ENCODE measurements at places on chromosomes 3 and 15. TPM values are rescaled to one million over a fixed set of nuclear protein-coding genes. Genes with fewer than 3 reads are reported as not detected.

The PAQR5 gene
- 0.73 TPM for total RNA-seq

The P2RY14 gene
- 3.6 TPM for total RNA-seq

The LRTM1 gene
- total RNA-seq: not detected

The CCK gene
- not detected for total RNA-seq

The CPN2 gene
- total RNA-seq: 2.4 TPM

GRCh38 chr3:195102609-195103467 lies 168.1 kb downstream of the XXYLT1 start:
- DNase-seq: peak; percentile 33

GRCh38 chr3:186367631-186368030 lies 5.6 kb upstream of the DGKG start:
- no peak for DNase-seq

GRCh38 chr3:109804697-109805096 lies 467.4 kb upstream of the DPPA4 start:
- DNase-seq: no peak

DNA sequence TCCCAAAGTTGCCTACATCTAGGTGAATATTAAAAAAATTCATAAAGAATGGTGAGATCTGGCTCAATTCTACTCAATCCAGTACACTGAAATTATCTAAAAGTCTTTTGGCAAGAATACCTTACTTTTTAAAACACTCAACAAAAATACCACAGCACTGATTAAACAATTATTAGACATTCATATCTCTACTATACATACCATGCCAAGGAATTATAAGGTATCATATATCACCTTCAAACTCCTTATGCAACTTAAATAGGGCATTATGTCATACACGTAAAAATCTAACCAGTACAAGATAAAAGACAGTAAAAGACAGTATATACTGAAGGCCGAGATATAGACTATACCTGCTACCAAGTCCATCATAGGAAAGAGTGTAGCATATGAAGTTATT lies 6.1 kb upstream of the ANKRD28 start:
- DNase-seq: no peak

- DNase-seq: no peak
Measured at GRCh38 chr15:82186719-82187406, 75.7 kb downstream of the EFL1 start.

- no peak for DNase-seq
Measured at GRCh38 chr3:187999821-188000220, 154.1 kb upstream of the LPP start.

DNA sequence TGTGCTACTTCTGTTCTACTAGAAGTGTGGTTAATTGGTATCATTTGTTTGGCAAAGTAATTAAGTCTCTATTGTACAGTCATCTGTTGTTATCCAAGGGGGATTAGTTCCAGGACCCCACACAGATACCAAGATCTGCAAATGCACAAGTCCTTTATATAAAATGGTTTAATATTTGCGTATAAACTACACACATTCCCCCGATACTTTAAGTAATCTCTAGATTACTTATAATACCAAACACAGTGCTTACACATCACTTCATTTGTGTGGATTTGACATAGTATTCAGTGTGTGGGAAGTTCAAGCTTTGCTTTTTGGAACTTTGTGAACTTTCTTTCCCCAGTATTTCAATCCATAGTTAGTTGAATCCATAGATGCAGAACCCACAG lies 50.5 kb upstream of the ABI3BP start:
- DNase-seq: no peak

DNA sequence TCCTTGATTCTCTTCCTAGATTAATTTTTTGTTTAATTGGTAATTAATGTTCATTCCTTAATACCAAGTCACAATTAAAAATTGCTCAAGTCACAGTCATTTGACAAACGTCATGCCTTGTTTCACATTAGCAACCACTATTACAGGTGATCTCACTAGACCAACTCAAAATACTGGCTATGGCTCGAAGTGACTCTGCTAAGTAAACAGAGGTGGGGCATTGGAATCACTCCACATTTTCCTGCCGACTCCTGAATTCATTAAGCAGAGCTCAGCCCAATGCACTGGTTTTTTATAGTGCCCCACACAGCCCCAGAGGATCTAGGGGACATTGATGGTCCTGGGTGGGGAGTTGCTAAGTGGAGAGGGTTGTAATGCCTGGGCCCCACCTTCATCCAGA lies 201.2 kb upstream of the NSMCE3 start:
- DNase-seq: no peak

DNA sequence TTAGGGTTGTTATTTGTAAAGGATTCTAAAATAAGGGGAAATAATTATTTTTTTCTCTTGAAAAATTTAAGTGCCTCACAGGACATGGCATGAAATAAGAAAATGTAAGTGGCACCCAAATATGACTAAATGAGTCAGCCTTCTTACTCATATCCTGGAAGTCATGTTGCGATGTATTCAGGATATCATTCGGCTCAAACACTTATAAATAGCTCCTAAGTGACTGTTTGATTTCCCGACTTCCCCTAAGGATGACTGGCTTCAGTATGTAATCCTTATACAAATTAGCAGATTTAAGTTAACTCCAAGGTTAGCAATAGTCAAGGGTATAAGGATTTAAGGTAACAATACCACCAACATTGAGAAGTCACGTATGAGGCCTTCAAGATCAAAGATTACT lies 57.3 kb upstream of the OSTN start:
- no peak for DNase-seq

GRCh38 chr3:178465260-178466180 lies 70.7 kb upstream of the KCNMB2 start:
- DNase-seq: no peak

DNA sequence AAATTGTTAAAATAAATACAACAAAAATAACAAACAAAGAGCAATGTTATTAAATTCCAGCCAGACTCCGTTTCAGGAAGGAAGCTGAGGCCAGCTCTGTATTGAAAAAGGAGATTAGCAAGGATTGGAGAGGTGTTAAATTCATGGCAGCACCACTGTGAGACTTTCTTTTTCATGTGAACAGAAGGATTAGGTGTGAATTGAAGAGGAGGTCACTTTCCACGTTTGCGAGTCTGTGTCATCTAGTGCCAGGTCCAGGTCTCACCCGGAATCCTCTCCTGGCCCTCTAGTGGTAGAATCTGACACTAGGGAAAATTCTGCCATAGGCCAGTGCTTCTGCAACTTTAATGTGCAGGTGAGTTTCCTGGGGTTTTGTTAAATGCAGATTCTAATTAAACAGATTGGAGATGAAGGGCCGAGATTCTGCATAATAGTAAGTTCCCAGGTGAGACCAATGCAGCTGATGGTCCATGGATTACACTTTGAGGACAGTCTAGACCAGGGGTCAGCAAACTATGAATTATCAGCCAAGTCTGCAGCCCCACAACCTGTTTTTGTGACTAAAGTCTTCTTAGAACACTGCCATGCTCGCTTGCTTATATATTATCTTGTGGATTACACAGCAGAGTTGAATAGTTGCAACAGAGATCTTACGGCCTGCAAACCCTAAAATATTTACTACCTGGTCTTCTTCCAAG lies 9.2 kb upstream of the SLC6A1 start:
- no peak for DNase-seq

GRCh38 chr3:180306155-180306554 lies 269.4 kb upstream of the PEX5L start:
- DNase-seq: no peak

All from Right ventricle myocardium superior (tissue), 1 donor.